Anterior cingulate cortex (tissue), 58 donors: ENCODE measurements at places on chromosomes 2 and 18.
A peak's percentile ranks its signal among the peaks of the same experiment; 100 is the strongest.

DNA sequence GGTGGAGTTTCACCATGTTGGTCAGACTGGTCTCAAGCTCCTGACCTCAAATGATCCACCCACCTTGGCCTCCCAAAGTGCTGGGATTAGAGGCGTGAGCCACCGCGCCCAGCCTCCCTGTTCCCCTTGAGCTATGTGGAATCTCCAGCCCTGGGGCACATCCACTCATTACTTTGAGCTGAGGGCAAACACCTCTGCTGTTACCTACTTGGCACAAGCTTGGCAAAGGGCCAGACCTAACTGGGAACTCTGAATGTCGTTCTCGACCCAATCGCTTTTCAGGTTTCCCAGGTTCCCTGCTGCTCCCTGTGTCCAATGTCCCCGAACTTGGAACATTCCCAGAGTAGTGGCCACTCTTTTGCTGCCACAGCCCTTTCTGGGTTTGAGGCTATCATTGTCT, 40.6 kb downstream of the CHST10 start:
- no peak for DNase-seq

DNA sequence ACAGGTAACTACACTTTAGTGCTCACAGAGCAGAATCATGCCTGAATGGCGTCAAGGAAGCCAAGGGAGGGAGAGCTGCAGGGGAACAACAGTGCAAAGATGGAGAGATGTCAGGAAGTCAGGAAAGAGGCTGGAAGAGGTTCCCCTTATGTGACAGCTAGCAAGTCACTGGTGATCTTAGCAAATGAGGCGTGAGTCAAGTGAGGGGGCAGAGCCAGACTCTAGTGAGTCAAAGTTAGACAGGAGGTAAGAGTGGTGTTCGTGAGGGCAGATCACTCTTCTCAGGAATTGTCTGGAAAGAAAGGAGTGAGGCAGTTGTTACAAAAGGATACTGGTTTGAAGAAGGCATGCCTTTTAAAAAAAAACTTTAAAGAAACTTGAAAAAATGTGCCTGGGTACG, 87.1 kb downstream of the MEP1B start:
- no peak for DNase-seq

DNA sequence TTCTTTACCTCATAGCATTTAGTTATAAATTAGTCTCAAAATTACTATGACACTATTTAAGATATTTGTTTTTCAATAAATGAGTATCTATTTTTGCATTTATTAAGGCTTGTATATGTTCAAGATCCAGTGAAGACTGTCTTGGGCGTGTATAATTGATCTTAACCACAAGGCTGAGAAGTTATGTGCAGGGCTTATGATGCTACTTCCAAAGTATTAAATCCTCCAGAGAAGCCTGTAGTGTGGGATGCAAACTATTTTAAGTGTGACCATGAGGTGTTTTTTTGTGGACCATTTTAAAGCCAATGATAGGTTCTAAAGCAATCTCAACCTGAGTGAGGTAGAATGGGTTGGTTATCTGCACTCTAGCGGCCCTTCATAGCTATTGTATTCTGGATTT, 219.9 kb downstream of the ZNF407 start:
- no peak for DNase-seq

GRCh38 chr2:186868344-186868743, 19.4 kb upstream of the ZSWIM2 start:
- no peak for DNase-seq

GRCh38 chr18:10029711-10030110, 115.9 kb downstream of the VAPA start:
- no peak for DNase-seq

DNA sequence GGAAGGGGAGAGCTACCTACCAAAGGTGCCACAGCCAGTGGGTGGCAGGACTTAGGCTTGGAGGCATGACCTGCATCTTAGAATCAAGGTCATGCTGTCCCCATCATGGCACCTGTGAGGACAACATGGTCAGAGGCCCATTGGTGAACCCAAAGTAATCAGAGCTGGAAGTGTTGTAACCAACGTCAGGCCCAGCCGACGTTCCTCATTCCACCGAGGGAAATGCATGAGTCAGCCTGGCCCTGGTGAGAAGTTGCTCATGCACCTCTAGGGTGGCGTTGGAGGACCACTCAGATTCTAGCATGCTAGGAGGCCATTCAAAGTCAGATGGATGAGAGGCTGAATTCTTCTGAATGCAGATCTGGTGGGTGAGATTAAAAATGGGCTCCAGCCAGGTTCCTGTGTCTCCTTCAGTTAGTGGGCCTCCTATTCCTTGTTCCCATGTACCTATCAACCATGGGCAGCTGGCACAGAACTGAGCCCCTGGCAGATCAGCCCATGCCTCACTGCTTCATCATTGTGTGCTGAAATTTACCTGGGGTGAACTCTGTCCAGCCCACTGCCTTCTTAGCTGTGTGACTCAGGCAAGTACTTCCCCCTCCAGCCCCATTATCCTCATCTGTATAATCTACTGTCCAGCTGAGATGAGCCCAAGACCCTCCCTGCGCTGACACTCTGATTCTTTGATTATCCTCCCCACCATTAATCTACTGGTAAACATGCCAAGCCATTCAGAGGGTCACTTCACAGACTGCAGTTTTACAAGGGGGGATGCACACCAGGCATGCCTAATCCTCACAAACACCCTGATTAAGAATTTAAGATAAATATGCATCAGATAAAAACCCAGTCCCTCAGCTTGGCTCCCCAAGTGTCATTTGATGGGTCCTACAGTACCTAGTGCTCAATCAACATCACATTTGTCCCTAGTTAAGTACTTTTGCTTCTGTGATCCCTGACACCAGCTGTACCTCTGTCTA, 14.0 kb downstream of the SLC14A2 start:
- no peak for DNase-seq

- DNase-seq = no peak
These were observed 674.0 kb downstream of the CNTNAP5 start for GRCh38 chr2:124698979-124699565.

GRCh38 chr2:98157557-98157956, 70.6 kb downstream of the VWA3B start:
- DNase-seq = no peak

GRCh38 chr2:34093790-34094189, 494.7 kb upstream of the FAM98A start:
- no peak for DNase-seq

GRCh38 chr2:88016960-88017779, 823 bp upstream of the RNU2-63P start:
- peak; percentile 54 for DNase-seq

DNA sequence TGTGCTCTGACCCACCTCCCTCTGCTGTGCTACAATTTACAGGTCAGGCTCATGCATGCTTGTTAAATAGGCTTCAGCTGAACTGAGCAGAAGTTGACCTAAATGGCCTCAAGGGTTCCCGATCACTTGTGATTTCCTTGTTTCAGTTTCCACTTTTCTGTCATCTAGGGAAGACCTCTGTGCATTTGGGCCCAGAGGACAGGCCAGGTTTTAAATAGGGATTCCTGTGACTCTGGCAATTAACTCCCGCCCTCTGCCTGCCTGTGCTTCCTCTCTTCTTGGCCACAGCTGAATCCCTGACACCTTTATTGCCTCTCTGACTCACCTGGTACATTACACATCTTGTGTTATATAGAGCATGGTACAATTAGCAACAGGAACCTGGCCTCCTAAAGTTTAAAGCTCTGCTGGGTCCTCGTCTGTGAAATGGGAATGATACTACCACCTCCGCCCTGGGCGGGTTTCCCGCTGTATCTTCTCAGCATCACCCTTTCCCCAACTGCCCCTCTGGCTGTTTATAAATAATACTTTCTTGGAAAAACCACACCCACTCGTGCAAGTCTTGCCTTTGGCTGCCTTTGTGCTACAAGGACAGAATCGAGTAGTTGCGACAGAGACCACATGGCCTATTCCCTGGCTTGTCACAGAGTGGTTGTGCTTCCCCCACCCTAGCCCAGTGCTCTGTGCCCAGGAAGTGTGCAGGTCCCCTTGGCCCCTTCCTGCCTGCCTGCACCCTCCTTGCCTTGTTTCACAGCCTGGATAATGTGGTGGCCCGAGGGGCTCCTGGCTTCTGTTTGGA, 7.9 kb downstream of the CABLES1 start:
- DNase-seq = peak; percentile 64

- DNase-seq = no peak
These were observed 125.1 kb downstream of the COPS8 start for GRCh38 chr2:237210763-237211162.

DNA sequence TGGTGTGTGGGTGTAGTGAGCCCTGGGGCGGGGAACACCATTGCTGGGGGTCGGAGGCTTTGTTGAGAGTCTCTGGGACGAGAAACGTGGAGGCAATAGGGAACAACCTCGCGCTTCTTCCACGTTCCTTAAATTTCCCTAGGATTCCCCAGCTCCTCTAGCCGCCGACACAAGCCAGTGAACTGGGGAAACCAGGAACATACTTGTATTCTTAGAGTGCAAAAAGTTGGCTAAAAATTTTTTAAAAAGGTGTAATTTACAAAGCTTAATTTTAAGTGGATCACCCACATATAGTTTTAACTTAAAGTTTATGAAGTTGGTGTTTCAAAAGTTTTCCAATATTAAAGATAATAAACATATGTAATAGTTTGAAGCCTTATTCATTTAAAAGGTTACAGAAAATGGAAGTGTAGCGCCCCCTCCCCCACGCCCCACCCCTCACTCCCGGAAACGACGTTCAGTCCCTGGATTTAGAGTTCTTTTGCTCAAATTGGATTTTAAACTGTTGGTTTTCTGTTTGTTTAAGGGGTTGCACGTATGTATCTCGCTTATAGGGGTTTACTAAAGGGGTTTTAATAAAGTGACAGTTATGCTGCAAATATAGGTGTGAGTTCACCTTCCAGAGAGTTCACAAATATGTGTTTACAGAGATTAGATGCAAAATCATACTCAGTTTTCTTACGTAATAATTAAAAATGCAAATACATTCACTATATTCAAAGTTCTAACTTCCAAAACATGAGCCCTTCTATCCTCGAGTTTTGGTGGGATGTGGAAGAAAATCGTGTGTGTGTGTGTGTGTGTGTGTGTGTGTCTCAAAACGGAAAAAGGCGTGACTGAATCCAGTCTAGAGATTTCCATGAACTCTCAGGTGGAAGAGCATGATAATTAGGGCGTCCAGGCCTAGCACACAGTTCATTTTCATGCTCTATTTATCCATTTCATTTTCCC, 872 bp downstream of the DSG2 start:
- DNase-seq = no peak

- no peak for DNase-seq
These were observed 1347.2 kb upstream of the DDX18 start for GRCh38 chr2:116467243-116467642.

- no peak for DNase-seq
These were observed 31.6 kb upstream of the WDR75 start for GRCh38 chr2:189409647-189410046.

GRCh38 chr2:96113367-96113677, 3.0 kb downstream of the ADRA2B start:
- no peak for DNase-seq

GRCh38 chr2:237519506-237520245, 32.6 kb downstream of the MLPH start:
- no peak for DNase-seq

- DNase-seq = no peak
These were observed 58.3 kb upstream of the BCL2L11 start for GRCh38 chr2:111062417-111062816.

DNA sequence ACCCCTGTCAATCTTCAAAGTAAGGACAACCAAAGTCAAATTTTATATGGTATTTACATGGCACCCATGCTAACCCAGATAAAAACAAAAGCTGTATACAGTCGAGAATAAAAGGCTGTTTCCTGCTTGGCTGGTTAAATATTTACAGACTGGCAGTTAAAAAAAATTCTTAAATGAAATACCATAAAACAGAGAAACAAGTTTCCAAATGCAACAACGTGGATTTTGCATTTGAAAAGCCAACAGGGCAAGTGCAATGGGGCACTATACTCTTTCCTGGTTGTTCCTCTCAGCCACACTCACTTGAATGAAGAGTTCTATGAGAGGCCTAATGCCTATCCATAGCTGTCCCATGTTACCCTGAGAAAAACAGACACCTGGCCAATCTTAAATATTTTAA, 6.1 kb upstream of the NR4A2 start:
- no peak for DNase-seq

DNA sequence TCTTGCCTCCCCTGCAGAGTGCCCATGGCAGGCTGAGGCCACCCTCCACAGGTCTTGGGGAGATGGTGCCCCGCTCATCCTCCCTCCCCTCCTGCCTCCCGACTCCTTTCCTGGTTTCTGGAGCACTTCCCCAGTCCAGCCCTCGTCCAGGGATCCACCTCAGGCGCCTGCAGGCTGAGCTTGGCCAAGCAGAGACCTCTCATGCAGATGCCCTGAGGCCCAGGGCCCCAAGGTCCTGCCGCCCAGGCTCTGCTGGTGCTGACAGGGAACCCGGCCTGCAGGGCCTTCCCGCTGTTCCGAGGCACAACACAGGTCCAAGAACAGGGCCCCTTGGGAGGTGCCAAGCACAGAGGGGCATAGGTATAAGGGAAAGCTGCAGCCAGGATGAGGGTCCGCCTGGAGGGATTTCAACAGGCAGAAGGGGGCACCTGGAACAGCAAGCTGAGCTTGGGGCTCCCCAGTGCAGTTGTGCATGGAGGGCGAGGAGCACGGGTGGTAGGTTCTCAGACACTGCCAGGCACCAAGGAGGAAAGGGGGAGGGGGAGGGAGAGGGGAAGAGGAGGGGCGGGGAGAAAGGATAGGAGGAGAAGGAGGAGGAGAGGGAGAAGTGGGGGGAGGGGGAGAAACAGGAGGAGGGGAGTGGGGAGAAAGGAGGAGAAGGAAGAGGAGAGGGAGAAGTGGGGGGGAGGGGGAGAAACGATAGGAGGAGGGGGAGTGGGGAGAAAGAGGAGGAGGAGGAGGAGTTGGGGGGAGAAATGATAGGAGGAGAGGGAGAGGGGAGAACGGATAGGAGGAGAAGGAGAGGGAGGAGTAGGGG, 1.2 kb upstream of the ANO7 start:
- no peak for DNase-seq

DNA sequence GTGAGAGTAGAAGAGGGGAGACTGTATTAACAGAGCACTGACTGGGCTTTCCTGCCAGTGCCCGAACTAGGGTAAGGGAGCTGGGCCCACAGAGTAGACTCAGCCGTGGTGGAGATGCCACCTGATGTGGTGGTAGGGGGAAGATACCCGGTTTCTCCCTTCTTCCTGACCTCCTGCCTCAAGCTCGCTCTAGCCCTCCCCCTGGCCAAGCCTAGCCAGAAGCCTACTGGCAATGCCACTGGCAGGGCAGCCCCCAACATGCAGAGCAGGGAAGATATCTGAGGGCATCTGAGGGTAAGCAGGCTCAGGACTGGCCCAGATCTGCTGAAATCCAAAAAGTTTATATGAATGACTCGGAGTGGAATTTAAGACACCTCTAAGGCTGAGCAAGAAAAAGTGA, 162.6 kb upstream of the SMAD2 start:
- DNase-seq = no peak

- no peak for DNase-seq
These were observed 87.7 kb downstream of the RTP5 start for GRCh38 chr2:241957276-241957675.

DNA sequence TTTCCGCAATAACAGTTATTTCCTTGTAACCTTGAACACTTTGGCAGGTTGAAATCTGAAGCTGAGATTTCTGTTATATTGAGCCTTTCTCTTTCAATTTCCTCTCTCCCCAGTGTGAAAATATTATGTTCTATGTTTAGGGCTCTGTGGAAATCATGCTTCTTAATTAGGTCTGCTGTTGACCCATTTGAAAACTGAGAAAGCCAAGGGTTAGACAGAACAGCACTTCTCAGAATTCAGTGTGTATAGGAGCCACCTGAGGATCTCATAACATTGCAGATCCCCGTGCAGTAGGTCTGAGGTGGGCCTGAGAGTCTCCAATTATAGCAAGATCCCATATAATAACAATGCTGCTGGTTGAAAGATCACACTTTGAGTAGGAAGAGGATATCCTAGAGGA, 230.2 kb upstream of the NT5C1B start:
- no peak for DNase-seq

GRCh38 chr2:12534646-12535263, 182.0 kb upstream of the TRIB2 start:
- DNase-seq = no peak
